SJCRH30 (cell line): ENCODE measurements at places on chromosomes 3 and 15. TPM values are rescaled to one million over a fixed set of nuclear protein-coding genes. Genes with fewer than 3 reads are reported as not detected.

TGM4 gene
- not detected in 2 replicates for total RNA-seq

DNA sequence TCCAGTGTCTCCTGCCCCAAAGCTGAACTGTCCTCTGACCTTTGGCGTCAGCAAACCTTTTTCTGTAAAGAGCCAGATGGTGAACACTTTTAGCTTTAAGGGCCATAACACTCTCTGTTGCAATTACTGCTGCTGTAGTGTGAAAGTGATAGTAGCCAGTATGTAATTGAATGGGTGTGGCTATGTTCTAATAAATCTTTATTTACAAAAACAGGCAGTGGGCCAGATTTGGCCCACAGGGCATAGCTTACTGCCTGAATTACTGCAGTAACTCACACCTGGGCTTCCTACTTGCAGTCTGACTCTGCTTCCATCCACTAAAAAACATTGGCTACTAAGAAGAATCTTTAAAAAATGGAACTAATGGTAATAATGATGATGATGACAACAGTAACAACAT is 68.0 kb upstream of the SLC6A11 start:
- DNase-seq: no peak

COPS2 gene
- total RNA-seq: 85.8 and 103 TPM in 2 replicates

GRCh38 chr3:183192650-183193300 is 30.2 kb upstream of the LAMP3 start:
- DNase-seq: no peak

DNA sequence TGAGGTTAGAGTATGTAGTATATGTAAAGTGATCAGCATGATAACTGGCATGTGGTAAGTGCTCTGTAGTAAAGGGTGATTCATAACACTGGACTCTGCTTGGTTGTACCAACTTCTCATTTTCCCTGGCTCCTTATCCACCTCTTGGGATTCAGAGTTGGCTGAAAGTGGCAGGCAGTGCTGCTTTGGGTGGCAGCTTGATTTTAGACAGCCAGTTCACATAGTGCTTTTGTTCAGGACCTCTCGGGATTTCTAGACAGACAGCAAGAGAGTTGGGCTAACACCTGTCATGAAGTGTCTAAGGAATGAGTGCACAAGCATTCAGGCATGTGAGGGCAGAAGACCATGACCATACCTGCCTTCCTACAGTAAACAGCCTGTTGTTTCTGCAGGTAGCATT is 69.0 kb downstream of the RBM6 start:
- DNase-seq: peak; percentile 18

DNA sequence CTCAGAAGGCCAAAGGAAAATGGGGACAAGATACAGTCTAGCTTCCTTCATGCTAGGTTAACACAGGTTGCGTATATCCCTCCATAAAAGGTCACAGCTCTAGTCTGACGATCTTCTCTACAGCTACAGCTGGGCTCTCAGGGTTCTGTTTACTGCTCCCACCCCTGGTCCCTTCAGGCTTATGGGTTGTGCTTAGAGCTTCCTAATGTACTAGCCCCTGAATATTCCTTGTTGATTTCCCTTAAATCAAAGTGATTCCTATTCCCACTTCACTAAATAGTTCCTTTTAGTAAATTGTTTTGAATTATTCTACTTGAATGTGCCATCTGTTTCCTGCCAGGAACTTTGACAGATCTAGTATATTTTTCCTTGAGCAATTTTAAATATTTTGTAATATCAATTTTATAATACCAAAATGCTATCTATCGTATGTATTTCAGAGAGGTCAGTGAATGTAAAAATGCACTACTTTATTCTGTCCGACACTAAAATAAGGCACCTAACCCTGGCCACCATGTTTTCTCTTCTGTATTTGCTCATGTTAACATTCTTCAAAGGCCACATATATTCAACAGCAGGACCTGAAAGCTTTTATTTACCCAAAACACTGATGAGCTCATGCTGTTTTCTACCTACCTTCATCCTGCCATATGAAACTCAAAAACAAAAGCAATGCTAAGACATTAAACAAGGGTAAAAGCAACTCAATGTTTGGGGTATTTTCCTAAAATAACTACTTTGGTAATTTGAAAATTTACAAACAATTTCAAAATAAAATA is 92.8 kb upstream of the TGFBR2 start:
- DNase-seq: no peak

SIDT1 gene
- total RNA-seq: 0.20 and 0.42 TPM in 2 replicates

AMT gene
- total RNA-seq: 0.26 TPM in 1 of 2 replicates, not detected in the other

DNA sequence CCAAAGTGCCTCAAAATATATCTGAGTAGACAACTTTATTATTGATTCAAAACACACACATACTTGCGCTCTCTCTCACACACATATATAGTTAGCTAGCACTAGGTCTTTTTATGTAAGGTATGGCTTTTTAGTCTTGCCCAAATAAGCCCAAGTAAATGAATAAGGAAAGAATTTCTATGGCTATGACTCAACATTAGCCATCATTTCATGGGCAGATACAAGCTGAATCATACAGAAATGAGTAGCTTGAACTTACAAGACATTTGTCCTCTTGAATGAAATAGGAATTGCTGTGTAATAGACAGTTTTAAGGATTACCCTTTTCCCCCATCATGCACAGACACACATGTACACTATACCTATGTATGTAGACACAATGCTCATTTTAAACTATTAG is 4.9 kb downstream of the CADPS start:
- DNase-seq: no peak

CFAP92 gene
- 0.12 TPM in 1 of 2 replicates, not detected in the other for total RNA-seq

MED12L gene
- total RNA-seq: not detected in 2 replicates

DNA sequence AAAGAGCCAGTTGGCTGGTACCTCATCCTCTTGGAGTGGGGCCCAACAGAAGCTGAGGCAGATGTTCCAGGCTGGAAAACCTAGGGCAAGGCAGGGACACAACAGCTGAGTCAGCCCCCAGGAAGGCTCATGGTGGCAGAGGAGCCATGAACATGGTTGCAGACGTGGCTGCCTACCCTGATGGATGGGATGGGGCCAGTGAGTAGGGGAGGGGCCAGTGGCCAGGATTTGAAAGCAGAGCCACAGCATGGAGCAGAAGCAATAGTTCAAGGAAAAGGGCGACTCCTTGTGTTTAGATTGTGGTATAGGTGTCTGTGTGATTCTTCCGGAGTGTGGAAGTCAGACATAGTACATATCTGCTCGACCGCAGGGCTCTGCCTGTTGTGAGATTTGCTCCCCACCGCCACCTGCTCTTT is 24.2 kb downstream of the PXYLP1 start:
- no peak for DNase-seq

SLC9C1 gene
- total RNA-seq: not detected in 2 replicates

GRCh38 chr15:35705884-35706585 is 160.1 kb upstream of the DPH6 start:
- peak; percentile 73 for DNase-seq

CCDC9B gene
- 2.4 and 3.2 TPM in 2 replicates for total RNA-seq

- no peak for DNase-seq
These were observed 127.9 kb downstream of the CD47 start for GRCh38 chr3:107962946-107963345.

- peak; percentile 29 for DNase-seq
These were observed 65.6 kb downstream of the ZNF609 start for GRCh38 chr15:64525828-64526530.

SLC7A14 gene
- not detected in 2 replicates for total RNA-seq

HESX1 gene
- total RNA-seq: 1.5 and 1.7 TPM in 2 replicates

- DNase-seq: no peak
These were observed 12.8 kb downstream of the CHST2 start for GRCh38 chr3:143132246-143132980.

- no peak for DNase-seq
These were observed 119.5 kb downstream of the CCNL1 start for GRCh38 chr3:157040456-157040855.

- no peak for DNase-seq
These were observed 731.6 kb downstream of the NAALADL2 start for GRCh38 chr3:175590745-175591144.

- DNase-seq: peak; percentile 20
These were observed 31.5 kb downstream of the TM2D3 start for GRCh38 chr15:101620671-101621070.

TMCC1 gene
- total RNA-seq: 22.1 and 22.3 TPM in 2 replicates

- peak; percentile 43 for DNase-seq
These were observed 221.8 kb downstream of the CBLB start for GRCh38 chr3:105647047-105647446.

DNA sequence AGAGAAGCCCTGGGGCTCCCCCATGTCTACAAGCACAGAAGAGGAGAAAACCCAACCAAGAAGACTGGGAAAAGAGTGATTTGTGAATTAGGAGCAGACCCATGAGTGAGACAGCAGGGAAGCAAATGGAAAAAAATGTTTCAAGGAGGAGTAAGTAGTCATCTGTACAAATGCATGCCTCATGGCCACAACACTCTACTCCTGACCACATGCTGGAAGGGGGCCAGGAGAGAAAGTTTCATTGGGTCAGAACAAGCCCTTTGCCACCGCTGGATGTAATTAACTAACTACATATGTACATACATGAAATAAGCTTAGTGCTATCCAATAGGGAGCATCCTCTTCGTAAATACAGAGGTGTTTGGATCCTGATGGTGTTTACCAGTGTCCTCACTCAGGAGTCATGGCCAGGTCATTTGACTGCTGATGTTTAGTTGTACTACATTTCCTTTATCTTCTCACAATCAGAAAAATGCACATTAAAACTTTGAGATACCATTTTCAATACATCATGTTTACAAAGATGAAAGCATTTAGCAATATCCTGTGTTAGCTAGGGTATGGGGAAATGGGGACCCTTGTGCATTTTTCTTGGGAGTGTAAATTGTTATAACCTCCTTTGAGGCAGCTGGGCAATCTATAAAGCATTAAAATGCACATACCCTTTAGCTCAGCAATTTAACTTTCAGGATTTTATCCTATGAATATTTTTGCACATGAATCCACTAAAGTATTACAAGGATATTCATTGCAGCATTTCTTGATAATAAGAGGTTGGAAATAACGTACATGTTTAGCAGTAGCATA is 27.1 kb downstream of the CLRN1 start:
- DNase-seq: no peak

DNA sequence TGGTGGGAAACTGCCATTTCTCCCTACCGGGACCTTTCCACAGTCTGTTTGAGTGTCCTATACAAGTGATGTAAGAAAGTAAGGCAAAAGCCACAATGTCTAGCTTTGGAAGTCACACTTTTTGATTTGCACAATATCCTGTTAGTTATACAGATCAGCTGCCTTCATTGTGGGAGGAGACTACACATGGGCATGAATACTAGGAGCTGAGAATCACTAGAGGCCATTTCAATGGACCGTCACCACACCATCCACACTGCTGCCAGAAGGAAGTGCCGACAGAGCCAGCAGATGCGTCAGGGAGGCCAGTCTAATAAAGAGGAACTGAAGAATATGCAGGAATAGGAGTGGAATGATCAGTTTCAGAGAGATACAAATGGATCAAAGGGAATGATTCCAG is 65.8 kb downstream of the SCN11A start:
- no peak for DNase-seq

STAC gene
- not detected in 2 replicates for total RNA-seq

ATP13A5 gene
- 0.03 and 0.06 TPM in 2 replicates for total RNA-seq

DNA sequence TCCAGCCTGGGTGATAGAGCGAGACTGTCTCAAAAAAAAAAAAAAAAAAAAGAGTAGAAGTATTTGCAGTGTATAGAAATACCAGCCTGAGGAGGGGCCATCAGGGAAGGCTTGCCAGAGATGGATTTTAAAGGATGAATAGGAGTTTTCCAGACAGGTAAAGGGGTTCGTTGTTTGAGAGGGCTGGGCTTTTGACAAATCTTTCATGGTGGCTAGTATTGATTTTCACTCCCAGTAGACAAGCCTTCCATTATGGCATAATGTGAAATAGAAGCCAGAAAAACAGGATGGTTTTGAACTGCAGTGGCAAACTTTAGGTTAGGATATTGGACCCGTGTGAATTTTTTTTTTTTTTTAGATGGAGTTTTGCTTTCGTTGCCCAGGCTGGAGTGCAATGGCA is 3.6 kb downstream of the PTPN23 start:
- no peak for DNase-seq

CGNL1 gene
- total RNA-seq: 5.5 and 5.9 TPM in 2 replicates

CHDH gene
- 0.41 and 0.42 TPM in 2 replicates for total RNA-seq

ACVR2B gene
- 27.8 and 29.1 TPM in 2 replicates for total RNA-seq

IL17RB gene
- total RNA-seq: not detected in 2 replicates

PLXNB1 gene
- 23.4 and 45.0 TPM in 2 replicates for total RNA-seq

SLC28A2 gene
- not detected in 2 replicates for total RNA-seq
